Fibroblast of skin of left quadriceps (primary cell): ENCODE measurements at places on chromosomes 6 and 20.
A peak's percentile ranks its signal among the peaks of the same experiment; 100 is the strongest.

DNA sequence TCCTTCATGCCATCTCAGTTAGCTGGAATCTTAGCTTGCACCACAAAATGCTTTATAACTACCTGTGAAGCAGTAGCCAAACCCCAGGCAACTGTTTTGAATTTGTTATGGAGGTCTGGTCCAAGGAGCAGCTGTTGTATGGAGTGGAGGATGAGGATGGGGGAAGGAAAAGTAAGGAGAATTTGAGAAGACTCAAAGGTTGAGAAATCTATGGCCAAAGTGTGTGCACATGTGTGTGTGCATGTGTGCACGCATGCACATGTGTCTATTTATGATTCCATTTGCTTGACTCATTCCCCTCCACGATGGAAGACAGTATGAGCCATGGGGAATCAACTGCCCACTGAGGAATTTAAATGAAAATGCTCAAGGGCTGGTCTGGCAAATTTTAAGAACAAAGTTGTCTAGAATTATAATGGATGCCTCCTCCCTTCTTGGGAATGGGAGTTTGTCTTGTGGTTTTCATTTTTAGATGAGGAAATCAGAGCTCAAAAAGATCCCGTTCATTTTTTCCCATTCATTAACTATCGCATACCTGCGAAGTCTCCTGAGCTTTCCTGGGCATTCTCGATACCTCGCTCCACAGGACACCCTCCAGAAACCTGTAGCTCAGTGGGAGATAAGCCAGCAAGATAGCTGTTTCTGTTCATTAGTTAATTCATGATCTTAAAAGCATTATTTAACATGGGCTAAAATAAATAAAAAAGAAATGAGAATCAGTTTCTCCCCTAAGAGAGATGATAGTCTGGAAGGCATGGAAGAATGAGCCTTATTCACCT lies 152.3 kb upstream of the NEDD9 start:
- peak; percentile 75 for DNase-seq

DNA sequence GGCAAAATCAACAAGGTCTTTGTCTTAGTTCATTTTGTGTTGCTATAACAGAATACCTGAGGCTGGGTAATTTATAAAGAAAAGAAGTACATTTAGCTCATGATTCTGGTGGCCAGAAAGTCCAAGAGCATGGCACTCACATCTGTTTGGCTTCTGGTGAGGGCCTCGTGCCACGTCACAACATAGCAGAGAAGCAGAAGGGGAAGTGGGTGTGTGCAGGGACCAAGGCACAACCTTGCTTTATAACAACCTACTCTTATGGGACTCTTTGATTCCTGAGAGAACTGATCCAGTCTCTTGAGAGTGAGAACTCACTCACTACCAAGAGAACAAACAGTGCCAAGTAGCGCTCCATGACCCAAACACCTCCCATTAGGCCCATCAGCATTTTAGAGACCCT lies 25.4 kb downstream of the GABRR2 start:
- no peak for DNase-seq

DNA sequence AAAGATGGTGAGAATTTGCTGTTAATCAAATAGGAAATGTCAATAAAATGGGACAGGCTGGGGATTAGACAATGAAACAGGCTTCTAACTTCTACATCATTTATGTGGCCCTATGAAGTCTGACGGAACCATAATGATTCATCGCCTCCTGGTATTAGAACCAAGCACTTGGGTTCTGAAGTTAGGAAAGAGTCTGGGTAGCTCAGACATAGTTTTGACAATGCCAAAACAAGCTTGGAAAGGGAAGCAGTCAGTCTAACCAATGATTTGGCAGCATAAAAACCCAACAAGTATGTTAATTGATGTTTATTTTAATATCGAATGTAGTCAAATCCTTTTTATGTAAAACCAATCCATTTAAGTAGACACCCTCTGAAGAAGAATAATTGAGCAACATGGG lies 160.8 kb upstream of the RSPO3 start:
- DNase-seq: no peak

GRCh38 chr6:73648166-73648565 lies 5.6 kb downstream of the SLC17A5 start:
- DNase-seq: no peak

GRCh38 chr6:117441824-117442264 lies 16.1 kb upstream of the ROS1 start:
- peak; percentile 57 for DNase-seq
